ENCODE measurements at places on chromosomes 3 and 15. TPM values are rescaled to one million over a fixed set of nuclear protein-coding genes. Genes with fewer than 3 reads are reported as not detected.

DNA sequence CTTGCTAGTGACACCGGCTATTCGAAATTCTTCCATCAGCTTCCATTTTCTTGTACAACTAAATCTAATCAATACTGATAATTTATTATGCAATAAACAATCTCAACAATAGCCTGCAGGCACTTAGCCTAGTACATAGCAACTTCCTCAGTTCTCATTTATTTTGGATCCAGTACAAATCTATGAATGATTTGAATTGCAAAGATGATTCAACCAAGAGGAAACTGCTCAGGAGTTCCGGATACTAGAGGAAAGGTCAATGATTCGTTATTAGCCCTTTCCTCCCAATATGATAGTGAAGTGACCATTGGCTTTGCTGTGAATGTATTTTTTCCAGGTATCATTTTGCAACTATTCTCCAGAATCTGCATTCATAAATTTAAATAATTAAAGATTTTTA lies 827.0 kb downstream of the CADM2 start:
- no peak for DNase-seq

GRCh38 chr3:37858742-37859141 lies 2.9 kb upstream of the CTDSPL start:
- no peak for DNase-seq

DNA sequence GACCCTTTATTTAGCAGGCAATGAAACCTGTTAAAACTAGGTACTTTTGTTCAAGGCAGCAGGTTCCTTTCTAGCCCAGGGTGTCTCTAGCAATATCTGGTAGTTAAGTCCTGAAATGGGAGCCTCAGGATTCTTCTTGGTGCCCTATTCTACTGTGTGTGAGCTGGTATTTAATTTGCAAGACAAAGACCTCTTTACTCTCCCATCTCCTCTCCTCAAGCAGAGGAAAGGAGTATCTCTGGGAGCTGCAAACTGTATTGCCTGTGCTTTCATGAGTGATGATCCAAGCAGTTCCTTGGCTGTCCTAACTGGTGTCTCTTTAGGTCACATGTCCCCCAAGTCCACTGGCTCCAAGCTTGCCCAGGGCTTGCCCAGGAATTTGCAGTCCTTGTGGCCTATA lies 188.2 kb downstream of the SI start:
- DNase-seq = no peak

GRCh38 chr3:193744048-193744821 lies 151.2 kb downstream of the OPA1 start:
- peak; percentile 70 for DNase-seq

DNA sequence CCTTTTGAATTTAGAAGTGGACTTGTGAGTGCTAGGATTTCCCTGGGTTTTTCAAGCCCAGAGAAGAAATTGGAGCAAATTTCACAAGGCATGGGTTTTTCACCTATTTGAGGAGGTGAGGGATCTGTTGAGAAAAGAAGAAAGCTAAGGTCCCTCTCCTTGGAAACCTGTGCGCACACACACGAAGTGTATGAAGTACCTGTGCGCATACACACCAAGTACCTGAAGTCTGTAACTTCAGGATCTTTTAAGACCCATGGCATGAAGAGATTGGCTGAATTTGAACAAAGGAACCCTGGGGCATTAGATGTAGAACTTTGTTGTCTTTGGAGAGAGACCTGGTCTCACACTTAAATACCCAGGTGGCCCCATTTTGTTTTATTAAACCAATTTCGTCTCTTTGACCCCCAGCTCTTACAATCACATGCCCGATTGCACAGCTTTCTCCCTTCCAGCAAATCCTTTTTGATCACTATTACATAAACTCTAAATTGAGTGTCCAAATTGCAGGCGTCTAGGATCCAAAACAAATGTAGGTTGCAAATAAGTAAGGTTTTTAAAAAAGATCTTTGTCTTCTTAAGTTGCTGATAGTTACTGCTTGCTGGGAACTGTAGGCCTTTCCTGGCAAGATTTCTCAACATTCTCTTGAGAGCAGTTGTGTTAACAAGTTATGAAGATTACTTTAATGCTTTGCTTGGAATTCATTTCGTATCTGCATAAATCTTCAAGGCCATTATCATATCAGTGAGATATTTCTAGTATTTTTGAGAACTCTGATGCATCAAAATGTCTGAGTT lies 64.3 kb downstream of the CMTM8 start:
- DNase-seq = no peak

DNA sequence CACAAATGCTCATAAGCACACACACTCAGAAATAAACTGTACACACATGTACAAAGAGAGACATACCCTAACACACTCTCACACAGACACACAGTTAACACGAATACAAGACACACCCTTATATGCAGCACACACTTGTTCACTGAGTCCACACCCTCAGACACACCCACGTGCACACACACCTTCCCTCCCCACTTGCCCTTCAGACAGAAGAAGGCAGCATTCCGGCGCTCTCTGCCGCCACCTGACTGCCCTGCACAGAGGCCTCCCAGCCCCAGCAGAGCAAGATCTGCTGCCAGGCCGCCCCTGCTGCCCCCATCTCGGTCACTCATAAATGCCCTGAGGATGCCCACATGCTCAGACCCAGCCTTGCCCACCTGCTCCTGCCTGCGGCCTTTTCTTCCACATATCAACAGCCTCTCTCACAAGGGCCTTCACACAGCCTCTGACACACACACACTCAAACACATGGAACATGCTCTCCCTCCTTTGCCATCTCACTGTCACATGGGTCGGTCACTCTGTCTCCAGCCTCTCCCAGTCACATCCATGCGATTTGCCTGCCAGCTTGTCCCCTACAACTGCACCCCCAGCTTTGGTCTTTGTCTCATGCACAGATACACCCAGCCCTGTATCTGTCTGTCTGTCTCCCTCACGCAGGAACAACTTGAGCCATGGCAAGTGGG lies 71.1 kb downstream of the EPHB3 start:
- no peak for DNase-seq

AHSG gene
- polyA plus RNA-seq = 1.9 TPM
